NCI-H226 (cell line): ENCODE measurements at places on chromosomes 12 and 14.

GRCh38 chr14:37709419-37710195 is 114.2 kb downstream of the TTC6 start:
- no peak for DNase-seq

GRCh38 chr12:72699362-72699761 is 427.2 kb downstream of the TRHDE start:
- no peak for DNase-seq

GRCh38 chr12:89882050-89882449 is 173.4 kb upstream of the ATP2B1 start:
- peak; percentile 65 for DNase-seq

- DNase-seq, result no peak
These were observed 2.3 kb upstream of the M6PR start for GRCh38 chr12:8951744-8952143.

DNA sequence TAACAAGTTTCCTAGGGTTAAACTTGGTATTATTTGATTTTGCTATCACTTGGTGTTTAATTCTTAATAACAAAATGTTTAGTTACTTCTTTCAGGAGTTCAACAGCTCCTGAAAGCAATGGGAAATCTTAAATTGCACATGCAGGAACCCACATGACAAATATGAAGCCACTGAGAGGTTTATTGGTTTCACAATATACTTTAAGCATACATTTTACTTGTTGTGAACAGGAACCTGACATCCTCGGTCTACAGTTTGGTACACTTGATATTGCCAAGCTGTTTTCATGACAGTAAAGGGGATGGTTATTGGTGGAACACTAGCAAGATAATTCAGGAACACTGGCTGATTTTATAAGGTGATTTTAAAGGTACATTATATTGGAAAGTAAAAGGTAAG is 46.2 kb downstream of the SLC38A1 start:
- no peak for DNase-seq

DNA sequence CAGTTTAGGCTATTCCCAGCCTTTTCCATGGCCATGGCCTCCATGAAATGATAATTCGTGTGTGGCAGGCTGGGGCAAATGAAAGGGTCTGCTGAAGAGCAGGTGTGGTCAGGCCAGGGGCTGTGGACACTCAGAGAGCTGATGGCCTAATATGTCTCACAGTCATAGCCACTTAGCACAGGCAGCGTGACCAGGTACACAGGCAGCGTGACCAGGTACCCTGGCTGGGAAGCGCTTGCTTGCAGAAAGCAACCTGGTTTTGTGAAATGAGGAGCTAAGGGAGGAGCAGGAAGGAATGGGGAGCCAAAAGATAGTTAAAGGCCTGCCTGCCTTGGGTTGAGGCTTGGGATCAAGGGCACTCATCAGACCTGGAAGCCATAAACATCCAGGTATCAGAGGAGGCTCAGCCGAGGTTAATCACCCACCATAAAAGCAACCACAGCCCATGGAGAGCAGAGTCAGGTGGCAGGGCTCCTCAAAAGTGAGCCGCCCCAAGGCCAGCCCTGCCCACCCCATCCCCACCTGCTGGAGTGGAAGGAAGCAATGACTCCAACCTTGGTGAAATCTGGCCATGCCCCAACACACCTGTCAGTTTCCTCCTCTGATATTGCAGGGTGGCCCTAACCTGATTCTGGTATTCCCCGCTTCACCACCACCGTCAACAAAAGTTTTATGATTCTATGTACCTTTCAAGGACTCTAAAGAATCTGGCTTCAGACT is 8.0 kb upstream of the KRT8 start:
- no peak for DNase-seq

- DNase-seq, result no peak
These were observed 28.5 kb downstream of the CPM start for GRCh38 chr12:68904351-68904962.

DNA sequence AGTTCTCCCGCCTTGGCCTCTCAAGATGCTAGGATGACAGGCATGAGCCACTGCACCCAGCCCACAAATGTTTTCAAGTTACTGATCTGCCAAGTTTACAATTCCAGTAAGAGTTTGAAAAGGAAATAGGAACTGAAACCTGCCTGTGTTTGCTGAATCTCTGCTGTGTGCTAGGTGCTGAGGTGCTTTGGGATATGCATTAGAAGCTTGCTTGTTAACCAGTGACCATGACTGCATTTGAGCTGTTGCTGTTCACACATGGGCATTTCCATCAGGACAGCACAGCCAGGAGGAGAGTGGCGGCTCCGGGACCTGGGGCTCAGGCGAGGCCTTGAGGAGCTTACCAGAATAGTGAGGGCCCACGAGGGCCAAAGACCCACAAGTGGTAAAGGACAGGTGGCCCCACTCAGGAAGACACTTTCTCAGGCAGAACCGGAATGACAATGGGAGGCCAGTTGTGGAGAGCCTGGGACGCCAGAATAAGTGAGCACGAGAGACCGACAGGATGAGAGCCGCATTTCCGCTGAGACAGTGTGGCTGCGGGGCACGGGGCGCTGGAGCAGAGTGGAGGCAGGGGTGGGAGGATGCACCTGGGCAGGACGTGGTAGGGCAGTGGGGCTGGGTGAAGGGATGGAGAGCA is 54.5 kb upstream of the MMP17 start:
- no peak for DNase-seq

- no peak for DNase-seq
These were observed 14.9 kb downstream of the LTA4H start for GRCh38 chr12:96020314-96021003.

DNA sequence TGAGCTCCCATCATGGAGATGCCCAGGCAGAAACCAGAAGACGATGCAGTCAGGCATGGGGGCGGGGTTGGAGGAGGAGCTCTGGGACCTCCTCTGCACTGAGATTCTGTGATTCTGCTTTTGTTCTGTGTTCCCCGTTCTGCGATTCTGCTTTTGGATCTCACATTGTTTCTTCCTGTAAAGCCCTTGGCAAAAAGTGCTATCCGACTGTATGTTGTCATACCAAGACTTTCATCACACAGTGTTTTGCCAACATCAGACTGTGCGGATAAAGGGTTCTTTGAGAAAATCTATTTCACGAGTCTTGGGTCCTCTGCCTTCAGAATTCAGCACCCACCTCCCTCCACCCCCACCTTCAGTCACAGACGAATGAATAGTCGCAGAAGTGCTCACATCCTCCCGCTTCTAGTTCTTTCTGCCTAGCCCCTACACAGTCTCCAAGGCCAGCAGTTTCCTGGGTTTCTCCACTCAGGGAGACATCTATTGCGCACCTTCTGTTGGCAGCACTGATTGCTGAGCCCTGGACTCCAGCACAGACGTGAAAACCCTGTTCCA is 24.7 kb upstream of the PWP1 start:
- no peak for DNase-seq

GRCh38 chr12:52334185-52334584 is 13.0 kb upstream of the KRT83 start:
- DNase-seq, result no peak
